Heart right ventricle (tissue), 16 donors: ENCODE measurements at places on chromosomes 12 and 14. TPM values are rescaled to one million over a fixed set of nuclear protein-coding genes. Genes with fewer than 3 reads are reported as not detected.

FAM222A gene
- total RNA-seq: 6.9 TPM

PHC1 gene
- total RNA-seq: 22.3 TPM

SPIC gene
- 0.19 TPM for total RNA-seq

CD163 gene
- 184 TPM for total RNA-seq
